ENCODE measurements at places on chromosomes 5 and 9.

DNA sequence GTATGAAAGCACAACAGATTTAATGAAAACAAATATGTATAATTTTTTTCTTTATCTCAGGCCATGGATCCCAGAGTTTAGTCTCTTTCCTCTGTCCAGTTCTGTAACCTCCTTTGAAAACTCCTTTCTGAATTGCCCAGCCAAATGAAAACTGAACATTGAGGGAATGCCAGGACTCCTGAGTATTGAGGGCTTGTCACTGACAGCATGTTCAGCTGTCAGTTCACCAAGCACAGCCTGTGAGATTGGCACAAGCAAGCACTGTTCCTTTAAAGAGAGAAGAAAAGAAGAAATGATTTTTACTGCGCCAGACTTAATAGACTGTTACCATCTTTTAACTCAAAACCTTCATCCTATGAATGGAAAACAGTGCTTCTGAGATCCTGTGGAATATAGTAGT lies 27.3 kb downstream of the TTC1 start:
- DNase-seq = no peak

GRCh38 chr5:137837491-137838394 lies 29.9 kb upstream of the MYOT start:
- no peak for DNase-seq

DNA sequence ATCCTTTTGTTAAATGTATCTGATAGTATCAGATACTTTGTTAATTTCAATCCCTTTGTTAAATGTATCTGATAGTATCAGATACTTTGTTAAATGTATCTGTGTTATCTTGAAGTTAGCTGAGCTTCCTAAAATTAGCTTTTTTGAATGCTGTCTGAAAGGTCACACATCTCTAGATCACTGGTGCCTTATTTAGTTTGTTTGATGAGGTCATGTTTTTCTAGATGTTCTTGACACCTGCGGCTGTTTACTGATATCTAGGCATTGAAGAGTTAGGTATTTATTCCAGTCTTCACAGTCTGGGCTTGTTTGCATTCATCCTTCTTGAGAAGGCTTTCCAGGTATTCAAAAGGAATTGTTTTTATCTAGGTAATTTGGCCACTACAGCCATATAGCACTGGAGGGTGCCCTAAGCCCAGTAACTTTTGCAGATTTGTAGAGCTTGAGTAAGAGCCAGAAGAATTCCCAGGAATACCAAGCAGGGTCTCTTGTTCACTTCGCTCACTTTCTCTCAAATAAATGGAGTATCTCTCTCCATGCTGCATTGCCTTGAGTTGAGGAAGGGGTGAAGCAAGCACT lies 435.4 kb upstream of the GRAMD2B start:
- DNase-seq = no peak

DNA sequence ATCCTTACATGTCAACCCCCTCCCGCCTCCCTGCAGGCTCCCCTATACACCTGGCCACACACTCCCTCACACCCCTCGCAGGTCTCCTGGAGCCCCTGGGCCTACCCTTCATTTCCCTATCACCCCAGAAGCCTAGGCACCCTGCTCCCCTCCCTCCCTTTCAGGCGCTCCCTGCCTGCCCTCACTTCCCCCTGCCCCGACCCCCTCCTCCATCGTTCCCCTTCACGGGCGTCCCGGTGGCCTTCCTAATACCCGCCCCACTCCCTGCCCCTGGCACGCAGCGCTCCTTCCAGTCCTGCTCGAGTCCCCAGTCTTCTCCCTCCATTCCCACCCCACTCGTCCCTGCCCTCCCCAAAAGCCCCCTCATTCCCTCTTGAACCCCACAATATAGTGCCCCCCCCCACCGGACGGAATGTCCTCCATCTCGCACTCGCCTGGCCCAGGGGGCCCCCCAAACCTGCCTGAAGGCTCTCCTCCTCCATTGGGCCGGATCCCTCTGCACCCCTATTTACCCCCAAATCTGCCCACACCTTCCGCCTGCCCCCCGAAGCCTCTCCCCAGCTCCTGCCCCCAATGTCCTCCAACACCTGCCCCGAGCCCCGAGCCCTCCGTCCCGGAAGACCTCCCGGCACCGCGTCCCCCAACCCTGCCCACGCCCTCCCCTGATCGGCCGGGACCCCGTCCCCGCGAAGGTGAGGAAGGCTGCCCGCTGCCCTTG lies 746 bp downstream of the STRBP start:
- no peak for DNase-seq

DNA sequence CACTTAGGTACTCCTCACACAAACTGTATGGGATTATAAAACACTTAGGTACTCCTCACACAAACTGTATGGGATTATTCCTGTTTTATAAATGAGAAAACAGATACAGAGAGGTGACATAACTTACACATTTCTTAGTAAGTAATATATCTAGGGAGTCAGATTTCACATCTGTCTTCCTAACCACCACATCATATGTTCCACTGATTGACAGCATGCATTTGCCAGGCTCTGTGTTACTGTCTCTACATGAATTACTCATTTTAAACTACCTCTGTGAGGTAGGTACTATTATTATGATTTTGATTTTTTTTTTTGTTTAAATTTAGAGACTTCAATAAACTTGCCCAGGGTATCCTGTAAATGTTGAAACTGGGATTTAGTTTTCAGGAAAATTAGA lies 232.7 kb downstream of the CCDC171 start:
- no peak for DNase-seq

GRCh38 chr9:114051706-114052105 lies 26.4 kb downstream of the AMBP start:
- DNase-seq = no peak

DNA sequence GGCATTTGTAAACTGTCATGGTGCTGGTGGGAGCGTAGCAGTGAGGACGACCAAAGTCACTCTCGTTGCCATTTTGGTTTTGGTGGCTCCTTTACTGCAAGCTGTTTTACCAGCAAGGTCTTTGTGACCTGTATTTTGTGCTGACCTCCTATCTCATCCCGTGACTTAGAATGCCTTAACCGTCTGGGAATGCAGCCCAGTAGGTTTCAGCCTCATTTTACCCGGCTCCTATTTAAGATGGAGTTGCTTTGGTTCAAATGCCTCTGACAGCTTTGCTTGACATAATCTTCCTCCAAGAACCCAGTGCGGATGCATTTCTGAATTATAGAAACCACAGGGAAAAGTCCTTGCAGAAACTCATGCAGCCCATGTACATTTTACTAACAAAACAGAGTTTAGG lies 3.9 kb upstream of the RASGRF2 start:
- DNase-seq = no peak

GRCh38 chr5:127643607-127644006 lies 5.3 kb upstream of the CTXN3 start:
- DNase-seq = no peak

DNA sequence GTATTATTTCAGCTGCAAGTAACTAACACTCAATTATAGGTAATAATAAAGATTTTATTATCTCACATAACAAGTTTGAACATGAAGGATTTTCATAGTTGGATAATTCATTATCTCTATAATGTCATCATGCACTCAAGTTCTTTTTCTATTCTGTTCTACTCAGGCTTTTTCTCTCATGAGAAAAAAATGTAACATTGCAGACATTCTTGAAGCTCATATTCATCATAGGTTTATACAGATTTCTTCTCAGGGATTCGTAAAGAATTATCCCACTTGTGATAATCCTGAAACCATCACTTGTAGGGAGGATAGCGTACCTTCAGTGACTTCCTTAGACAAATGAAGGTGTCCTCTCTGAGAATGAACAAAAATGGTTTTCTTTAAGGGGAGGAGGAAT lies 150.3 kb downstream of the XRCC4 start:
- no peak for DNase-seq

GRCh38 chr5:69152731-69153130 lies 14.2 kb upstream of the CCNB1 start:
- no peak for DNase-seq

DNA sequence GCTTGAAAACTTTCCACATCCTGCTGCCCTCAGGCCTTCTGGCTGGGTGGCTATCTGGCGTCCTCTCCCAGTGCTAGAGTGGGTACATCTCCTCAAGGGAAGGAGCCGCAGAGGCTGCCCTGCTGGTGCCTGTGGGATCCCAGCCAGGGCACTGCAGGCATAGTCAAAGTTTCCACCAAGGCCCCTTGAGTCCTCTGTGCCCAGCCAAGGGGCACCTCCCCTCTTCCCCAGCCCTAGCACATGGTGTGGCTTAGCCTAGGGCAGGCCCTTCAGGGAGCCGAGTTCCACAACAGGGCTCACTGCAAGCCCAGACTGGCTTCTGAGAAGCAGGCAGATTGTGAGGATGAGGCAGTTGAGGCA lies 103.2 kb downstream of the RGS3 start:
- no peak for DNase-seq

- no peak for DNase-seq
Measured at GRCh38 chr5:178826216-178826615, 33.5 kb upstream of the ZNF354B start.

DNA sequence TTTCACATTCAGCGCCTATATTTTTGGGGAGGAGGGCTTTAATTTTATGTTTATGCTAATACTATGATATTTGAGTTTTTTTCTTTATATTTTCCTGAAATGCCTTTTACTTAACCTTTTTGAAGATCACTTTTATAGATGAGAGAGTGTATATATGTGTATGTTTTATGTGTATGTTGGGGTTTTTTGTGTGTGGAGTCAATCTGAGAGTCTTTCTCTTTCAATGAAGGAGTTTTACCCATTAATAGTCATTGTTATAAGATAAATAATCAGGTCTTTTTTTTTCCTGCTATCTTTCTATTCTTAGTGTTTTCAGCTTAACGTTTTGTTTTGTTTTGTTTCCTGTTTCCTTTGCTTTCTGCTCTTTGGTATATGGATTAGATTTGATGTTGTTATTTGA lies 112.2 kb downstream of the TEX10 start:
- no peak for DNase-seq

- no peak for DNase-seq
Measured at GRCh38 chr9:89538871-89539270, 41.0 kb upstream of the SEMA4D start.

- no peak for DNase-seq
Measured at GRCh38 chr9:91847581-91848091, 102.4 kb downstream of the ROR2 start.

DNA sequence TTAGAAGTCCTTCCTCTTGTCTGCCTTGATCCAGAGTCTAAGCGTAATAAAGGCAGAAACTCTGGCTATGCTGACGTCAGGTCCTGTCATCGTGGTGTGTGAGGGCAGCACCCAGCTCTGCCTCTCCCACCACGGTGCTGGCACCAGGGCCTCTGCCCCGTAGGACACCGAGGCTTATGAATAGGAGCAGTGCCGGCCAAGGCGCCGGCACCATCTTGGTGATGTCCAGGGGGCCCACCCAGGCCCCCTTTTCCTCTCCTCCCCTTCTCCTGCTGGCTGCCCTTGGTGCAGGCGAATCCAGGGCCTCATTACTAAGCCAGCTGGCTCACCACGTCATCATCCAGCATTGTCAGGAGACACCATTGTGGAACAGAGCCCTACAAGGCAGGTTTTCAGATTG lies 252.3 kb downstream of the FANCC start:
- DNase-seq = no peak

DNA sequence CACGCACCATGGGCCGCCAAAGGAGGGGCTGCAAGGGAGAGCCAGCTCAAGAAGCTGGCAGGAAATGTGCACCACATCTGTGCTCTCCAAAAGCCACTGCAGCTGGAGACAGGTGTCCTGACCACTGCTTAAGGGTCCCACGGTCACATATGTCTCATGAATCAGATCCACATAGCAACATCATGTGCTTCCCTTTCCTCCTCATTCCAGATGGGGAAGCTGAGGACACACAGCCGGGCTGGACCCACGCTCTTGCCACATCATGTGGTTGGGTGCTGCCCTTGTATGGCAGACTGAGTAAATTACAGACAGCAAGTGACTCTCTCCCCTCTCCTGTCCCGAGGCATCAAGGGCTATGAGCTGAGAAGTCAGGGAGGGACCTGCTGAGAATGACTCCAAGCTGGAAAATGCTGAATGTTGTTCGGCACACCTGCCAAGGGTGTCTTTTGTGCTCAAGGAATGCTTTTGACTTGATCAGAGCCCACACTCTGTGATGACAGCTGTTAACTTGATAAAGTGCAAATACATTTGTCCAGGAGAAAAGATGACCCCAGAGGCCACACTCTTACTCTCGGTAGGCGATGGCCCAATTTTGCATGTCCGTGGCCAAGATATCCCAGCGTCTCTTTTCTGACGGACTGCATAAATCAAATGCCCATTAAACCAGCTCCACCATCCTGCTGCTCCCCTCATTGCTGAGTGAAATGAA lies 58.2 kb downstream of the NSUN2 start:
- DNase-seq = no peak

DNA sequence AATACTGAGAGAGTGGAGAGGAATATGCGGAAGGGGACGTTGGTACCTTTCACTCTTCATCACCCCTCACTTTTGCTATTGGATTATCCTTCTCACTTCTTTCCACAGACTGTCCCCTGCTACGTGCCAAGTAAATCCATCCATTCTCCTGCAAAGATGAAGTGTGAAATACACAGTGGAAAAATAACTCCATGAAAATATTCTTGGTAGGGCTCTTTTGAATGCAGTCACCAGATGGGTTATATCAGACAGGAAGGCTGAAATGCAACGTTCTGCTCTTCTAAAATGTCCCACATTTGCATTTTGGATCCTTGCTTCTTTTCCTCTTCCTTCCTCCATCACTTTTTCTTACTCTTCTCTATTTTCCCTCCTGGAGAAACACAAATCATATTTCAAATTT lies 510.3 kb upstream of the CLINT1 start:
- no peak for DNase-seq

DNA sequence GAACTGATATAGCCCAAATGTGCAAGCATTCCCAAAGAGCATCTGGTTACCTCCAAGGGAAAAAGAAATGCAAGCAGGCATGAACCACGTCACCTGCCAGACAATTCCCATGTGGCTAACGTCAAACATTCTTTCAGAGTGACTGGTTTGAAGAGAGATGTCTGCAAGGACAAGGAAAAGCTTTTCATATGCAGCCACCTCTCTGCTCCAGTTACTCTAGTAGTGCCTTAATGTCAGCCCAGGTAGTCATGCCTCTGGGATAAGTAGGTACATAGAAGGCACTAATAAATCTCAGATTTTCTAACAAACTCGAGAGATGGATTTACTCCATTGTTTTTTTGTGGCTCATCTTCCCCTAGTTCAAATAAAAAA lies 96.8 kb upstream of the IFNK start:
- DNase-seq = no peak

GRCh38 chr5:57082441-57083067 lies 91.3 kb upstream of the GPBP1 start:
- no peak for DNase-seq

Measured in stimulated activated CD8-positive, alpha-beta memory T cell treated with anti-CD3 and anti-CD28 coated beads, Interleukin-4, amount 100 ng/mL, for 4 hours (primary cell).